ENCODE measurements at places on chromosomes 5 and 9.

- DNase-seq = no peak
Observed at GRCh38 chr5:122730456-122730855, 44.4 kb upstream of the SNX2 start.

DNA sequence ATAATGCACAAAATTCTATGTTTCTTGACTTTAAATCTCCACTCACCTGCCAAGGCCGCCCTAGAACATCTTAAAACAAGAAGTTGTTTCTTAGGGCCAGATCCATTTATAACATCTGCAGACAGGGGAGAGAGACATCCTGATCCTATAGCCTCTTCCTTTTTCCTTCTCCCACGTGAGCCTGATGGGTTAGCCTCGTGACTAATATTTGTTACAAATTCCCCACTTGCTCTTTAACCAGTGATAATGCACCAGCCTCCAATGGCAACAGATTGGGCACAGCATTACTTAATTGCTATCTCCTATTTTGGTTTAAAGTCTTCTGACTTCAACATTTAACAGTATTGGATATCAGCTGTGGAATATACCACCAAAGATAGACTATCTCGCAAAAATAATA, 196.5 kb downstream of the GADD45G start:
- DNase-seq = no peak

DNA sequence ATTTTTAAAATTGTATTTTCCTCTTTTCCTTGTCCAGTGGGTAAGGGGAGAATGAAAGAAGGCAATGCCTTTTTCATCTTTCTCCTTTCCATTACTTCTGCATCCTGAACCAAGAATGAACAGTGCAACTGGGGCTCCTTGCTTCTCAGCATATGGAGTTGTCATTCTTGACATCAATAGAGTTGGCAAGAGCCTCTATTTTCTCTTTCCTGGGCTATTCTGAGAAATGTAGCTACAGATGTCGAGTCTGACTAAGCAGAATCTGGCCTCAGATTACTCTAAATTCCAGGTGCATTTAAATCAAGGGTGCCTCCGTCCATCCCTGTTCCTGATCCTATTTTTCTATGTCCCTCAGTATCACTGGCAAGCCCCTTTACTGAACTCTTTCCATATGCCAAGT, 244.8 kb downstream of the GLIS3 start:
- no peak for DNase-seq

- DNase-seq = peak; percentile 63
Observed at GRCh38 chr9:127783111-127784008, 2.5 kb upstream of the CDK9 start.

DNA sequence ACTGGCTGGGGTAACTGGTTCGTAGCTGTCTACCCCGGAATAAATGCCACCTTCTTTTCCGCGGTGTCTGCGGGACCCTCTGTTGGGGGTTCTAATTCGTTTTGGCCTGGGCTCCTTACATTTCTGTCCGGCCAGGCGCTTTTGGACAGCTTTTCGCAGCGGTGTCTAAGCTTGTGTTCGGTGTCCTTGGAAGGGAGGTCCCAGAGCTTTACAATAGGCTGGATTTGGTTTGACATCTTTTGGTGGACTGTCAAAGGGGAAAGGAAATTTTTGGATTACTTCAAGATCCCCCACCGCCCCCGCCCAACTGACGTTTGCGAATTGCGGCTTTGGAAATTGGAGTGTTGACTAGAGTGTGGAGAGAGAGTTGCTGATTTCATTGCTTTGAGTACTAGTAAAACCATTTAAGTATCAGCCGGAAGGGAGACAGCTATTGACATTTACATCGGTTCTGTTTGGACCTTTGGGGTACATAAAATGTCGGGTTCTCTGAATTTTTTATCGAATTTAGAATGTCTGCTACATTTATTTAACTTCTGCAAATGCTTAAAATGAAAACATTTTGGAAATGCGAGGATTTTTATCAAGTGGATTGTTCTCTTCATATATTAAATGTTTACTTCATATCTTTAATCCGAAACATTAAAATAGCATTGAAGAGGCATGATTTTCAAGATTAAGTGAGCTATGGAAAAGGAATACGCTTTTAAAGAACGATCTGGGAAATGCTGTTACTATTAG, 4.7 kb upstream of the PURA start:
- DNase-seq = no peak

DNA sequence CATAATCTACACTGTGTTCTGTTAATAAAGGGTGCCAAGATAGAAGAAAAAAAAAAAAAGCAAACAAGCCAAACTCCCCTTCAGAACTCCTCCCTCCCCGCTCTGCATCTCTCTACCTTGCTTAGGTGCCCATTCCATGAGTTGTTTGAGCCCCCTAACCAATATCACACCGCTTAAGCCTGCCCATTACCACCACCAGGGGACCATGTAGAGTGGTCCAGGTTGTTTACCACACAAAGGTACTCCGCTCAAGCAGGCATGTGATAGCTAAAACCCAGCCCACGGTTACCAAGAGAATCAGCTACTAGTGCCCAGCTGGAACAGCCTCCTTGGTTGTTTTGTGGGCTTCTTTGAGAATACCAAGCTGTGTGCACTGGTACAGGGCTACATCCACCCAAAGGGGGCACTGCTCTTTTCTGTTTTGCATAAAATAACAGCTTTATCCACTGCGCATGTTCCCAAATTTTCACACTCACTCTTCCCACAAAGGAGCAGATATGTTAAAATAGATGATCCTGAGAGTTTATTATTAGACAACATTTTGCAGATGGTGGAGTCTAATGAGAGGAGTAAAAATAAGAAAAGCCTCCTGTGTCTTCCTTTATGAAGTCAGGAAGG, 304.1 kb downstream of the DEPDC1B start:
- no peak for DNase-seq

GRCh38 chr5:119318256-119318894, 37.4 kb upstream of the TNFAIP8 start:
- DNase-seq = no peak

GRCh38 chr5:179344431-179345182, 654 bp downstream of the ADAMTS2 start:
- no peak for DNase-seq

DNA sequence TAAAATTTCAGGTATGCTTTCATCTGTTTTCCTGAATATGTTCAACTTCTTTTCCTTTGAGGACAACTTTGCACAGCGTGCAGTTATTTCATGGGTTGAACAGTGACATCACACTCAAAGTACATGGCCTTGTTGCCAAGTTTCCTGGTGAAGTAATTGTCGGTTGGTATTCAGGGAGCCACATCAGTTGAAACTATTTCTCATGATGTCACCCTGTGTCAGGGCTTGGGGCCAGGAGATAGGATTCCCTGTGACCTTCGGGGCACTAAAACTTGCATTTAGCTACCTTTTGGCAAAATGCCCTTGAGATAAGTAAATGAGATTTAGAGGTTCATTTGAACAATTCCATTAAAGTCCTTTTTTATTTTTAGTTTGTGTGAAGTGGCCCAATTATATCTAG, 383.9 kb downstream of the SH3GL2 start:
- DNase-seq = no peak

DNA sequence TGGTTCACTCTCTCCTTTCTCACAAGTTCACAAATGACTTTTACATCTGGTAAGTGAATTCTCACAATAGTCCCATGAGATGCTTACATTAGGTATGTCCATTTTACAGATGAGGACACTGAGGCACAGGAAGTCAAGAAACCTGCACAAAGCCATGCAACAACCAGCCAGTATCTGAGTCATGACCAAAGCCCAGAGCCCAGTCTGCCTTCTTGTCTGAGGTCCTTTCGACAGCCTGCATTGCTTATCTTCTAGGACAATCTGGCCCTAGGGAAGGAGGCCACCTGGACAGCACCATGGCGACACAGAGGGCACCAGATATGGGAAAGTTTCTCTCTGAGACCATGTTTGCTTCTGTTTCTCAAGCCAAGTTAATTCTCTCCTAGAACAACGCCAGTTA, 197.1 kb downstream of the NSG2 start:
- DNase-seq = no peak

GRCh38 chr9:131282175-131282574, 5.9 kb upstream of the FAM78A start:
- no peak for DNase-seq

GRCh38 chr9:21996858-21997257, 2.3 kb downstream of the CDKN2B-AS1 start:
- DNase-seq = no peak

GRCh38 chr5:173394701-173395100, 66.5 kb upstream of the STC2 start:
- DNase-seq = no peak

GRCh38 chr9:133394687-133395271, 18.6 kb downstream of the STKLD1 start:
- no peak for DNase-seq

DNA sequence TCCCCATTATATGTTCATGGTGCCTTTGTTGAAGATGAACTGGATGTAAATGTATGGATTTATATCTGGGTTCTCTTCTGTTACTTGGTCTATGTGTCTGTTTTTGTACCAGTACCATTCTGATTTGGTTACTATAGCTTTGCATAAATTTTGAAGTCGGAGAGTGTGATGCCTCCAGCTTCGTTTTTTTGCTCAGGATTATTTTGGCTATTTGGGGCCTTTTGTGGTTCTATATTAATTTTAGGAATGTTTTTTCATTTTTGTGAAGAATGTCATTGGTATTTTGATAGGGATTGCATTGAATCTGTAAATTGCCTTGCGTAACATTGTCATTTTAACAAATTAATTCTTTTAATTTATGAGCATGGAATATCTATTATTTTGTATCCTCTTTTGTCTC, 36.6 kb upstream of the ZNF366 start:
- no peak for DNase-seq

DNA sequence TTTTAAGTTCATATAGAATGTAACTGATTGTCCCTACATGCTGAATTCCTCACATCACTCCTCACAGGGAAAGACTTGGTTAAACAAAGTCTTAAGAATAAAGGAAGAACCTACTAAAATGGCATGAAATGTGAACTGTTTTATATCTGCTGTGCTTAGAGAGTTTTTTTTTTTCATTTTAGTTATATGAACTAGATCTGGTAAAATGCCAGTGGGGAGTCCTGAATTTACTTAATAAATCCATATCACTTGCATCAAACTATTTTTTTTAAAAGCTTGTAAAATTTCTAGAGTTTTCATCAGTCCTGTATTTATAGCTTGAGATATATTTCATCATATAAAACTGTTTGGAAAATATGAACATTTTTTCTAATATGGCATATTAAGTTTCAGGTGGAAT, 1528.6 kb downstream of the EFNA5 start:
- DNase-seq = no peak

DNA sequence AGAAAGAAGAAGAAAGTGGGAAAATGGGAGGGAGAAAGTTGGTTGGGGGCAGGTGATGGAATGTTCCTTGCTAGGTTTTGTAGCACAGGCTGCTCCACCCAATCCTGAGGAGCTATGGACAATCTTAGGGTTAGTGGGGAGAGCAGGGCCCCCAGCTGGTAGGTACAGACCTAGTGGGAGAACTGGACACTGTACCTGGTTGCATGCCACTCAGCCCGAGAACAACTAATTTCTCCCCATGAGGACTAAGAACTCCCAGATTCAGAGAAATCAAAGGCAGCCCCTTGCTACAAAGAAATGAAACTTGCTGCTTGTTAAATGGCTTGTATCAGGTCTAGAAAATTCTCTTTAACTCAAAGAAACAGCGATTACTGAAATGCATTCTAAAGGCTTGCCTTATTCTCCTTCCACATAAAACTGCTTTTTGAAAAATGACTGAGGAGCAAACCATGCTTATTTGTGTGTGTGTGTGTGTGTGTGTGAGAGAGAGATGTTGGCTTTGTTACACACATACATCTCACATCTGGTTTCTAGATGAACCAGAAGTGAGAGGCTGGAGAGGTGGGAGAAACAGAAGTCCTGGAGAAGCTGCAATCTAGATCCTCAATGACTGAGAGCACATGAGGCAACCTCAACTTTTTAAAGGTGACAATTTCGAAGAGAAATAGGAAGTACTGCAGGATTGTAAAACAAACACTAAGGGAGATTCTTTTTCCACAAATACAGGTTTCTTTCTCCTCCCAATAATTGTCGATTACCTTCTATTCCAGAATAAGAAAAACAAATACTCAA, 28.9 kb downstream of the FYB1 start:
- no peak for DNase-seq

DNA sequence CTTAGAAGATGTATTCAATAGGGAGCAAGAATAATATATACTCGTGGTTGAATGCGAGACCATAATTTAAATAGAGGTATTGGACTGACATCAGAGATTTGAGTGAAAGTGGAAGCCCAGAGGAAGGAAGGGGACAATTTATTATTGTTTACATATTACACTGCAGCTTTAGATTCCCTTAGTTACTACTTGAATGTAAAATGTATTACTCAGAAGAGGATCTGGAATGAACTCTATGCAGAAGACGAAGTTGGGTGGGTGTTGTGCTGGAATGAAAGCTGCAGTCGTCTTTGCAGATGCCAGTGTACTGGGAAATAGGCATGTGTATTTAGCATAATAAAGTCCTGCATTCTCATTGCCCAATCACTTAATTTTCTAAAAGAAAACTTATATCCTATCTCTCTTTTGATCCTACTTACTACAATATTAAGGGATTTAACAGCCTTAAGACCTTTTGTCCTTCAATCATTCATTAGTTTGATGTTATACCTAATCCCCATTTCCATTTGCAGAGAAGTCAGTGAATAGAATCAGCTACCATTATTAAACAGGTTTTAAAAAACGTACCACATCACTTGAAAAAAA, 570.7 kb upstream of the WWC1 start:
- DNase-seq = no peak

DNA sequence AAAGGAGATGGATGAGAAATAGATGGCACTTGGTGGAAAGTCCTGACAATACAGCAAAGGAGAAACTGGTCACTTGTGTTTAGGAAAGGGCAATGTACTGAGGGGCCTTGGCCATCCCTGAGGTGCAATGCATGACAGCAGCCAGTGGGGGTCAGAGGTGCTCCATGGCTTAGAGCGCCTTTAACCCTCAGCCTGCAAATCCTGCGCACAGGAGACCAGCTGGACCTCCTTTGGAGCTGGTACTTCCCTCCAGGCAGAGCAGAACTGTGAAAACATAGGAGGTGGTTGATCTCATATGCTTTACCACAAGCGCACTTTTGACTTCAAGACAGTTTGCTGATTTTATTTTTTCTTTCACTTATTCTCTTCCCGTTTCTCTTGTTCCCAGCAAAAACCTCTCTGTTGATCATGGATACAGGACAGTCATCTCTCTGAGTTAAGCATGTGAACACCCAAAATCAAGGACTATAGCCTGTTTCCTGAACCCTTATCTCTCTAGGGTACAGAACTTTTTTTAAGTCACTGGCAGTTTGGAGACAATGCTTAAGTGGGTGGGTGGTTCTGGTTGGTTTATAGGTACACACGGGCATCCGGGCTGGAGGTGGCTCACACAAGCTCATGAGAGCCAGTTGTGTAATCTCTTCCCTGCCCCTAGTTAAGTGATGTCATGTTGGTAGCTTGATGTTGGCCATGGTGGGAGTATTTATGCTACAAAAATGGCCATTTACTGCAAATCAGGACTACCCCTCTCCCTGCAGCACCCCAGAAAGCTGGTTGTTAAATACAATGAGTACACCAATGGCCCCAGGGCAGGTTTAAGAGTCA, 37.6 kb upstream of the ANKRD55 start:
- peak; percentile 66 for DNase-seq

DNA sequence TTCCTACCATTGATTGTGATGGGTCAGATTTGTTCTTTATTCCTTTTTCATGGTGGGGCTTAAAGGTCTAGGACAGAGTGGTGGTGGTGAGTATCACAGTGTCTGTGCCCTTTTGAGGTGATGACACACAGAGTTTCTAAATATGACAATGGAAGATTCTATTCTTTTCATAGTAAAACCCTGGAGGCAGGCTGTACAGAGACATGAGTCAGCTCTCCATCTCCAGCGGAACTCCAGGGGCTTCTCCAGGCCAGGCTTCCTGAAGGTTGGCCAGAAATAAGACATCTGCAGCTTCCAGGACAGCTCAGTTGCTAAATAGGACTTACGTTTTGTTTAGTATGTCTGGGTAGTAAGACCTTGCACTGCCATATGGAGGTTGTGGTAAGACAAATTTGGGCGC, 229.5 kb downstream of the CD180 start:
- DNase-seq = no peak

Data from stimulated activated CD4-positive, alpha-beta T cell treated with anti-CD3 and anti-CD28 coated beads, Interleukin-12 subunit alpha, Interleukin-12 subunit beta, amount 100 ng/mL, for 24 hours (primary cell).